Type B pancreatic cell (in vitro differentiated cells): ENCODE measurements at places on chromosomes 5 and 9.

- no peak for DNase-seq
Measured at GRCh38 chr5:143898916-143899591, 87.1 kb downstream of the HMHB1 start.

GRCh38 chr5:45532826-45533624, 163.2 kb downstream of the HCN1 start:
- no peak for DNase-seq

DNA sequence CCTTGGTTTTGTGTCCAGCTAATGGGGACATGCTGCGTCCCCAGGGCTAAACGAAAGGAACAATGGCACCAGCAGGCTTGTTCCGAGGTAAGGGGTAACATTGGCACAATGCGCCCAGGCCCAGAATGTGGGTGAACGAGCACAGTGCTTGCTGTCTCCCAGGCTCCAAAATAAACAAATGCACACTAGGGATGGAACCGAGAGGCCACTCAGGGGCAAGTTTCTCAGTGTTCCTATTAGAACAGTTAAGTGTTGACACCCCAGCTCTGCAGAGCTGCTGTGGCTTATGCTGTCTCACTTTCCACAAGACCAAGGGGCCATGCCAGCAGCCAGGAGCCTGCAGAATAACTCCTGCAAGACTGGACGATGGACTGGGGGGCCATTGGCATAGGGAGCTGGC, 492.4 kb downstream of the GADD45G start:
- DNase-seq = no peak

GRCh38 chr9:137956039-137956438, 78.5 kb downstream of the CACNA1B start:
- DNase-seq = no peak

DNA sequence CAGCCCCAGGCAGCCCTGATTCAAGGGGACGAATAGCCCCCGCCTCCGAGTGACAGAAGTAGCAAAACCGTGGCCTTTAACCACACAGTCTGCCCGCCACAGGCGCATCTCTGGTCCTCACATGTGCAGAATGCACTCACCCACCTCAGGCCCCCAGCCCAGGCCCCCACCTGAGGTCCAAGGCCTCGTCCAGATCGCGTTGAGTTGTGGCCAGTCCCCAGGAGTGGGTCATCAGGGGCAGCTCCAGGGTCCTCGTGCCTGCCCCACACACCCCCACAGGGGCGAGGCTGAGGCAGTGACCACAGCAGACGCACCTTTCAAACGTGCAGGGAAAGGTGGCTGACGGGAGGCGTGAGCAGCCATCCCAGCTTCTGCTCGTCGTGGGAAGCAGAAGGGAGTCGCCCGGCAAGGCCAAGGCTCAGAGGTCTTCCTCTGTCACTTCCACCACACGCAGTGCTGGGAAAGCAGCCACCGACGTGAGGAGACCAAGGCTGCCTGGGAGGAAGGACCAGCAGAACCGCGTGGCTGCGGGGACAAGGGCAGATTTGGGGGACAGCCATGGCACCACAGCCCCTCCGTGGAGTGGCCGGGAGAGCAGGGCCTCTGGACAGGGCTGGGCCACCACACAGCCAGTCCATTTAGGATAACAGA, 77.8 kb upstream of the OTULINL start:
- no peak for DNase-seq

GRCh38 chr5:14810282-14810681, 61.3 kb downstream of the ANKH start:
- DNase-seq = no peak

DNA sequence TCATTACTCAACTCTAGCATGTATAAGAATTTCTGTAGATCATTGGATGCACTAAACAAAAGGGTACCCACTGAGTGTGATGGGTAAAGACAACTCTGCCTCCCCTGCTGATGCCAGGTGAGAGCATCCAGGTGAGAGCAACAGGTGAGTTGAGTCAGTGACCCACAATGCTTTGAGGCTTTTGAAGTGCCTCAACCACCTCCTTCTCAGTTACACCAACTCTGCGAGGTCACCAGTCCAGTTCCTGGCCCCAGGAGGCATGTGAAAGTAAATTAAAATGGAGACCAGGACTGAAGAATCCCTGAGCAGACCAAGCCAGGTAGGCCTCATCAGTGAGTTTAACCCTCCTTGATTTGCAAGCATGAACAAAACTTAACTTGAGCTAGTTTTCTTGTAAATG, 505.8 kb downstream of the EBF1 start:
- DNase-seq = no peak

DNA sequence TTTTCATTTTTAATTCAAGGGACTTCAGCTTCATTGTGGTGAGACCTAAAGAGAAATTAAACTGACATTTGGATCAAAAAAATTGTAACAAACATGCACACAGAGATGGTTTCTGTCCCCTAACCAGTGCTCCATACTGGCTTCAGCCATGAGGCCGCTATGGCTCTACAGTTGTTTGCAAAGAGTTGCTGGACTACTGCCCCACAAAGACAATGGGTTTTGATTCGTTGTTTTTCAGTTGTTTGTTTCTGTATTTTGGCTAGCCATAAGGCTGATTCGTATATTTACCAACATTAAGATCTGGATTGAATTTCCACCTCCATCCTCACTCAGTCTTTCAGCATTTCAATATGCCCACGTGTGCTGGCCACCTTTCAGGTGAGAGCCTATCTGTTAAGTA, 163.7 kb upstream of the KIF2A start:
- no peak for DNase-seq

DNA sequence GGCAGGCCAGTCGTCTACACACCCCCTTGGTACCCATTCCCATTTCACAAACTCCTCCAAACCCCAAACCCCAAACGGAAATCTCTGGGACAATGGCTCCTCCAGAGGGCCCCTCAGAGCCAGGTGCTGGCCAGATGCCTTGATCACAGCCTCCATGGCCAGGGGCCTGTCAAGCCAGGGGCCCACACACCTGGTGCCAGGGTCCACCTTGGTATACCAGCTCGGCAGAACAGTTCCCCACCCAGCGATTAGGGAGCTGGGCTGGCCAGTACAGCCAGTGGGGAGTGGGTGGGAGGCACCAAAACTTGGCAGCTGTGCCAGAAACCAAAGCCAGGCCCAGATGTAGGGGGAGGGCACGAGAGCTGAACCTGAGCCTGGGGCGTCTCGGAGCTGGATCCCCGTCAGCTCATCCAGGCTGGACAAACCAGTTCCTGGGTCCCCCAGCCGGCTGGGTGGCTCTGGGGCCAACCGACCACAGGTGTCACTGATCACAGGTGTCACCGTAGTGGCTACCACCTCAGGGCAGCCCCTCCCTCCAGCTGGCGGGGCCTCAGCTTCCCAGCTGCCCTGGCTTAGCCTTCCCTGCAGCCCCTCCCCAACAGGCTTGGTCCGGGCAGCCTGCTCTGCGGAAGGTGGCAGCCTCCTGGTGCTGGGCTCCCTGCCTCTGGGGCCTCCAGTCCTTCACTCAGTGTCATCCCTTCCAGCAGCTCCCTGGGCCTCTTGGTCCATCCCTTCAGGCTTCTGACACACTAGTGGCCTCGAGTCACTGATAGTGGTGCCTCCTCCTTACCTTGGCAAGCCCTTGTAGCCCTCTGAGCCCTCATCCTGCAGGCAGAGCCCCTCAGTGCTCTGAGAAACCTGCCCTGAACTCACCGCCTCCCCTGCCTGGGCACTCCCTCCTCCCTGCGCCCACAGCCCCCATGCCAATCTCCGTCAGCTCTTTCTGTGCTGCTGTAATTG, 6.6 kb upstream of the RMND5B start:
- DNase-seq = peak; percentile 82

GRCh38 chr5:112379542-112380325, 39.3 kb downstream of the EPB41L4A start:
- no peak for DNase-seq

- no peak for DNase-seq
Measured at GRCh38 chr9:7536310-7536939, 263.2 kb downstream of the DMAC1 start.

GRCh38 chr5:1800472-1801221, 560 bp upstream of the NDUFS6 start:
- no peak for DNase-seq

DNA sequence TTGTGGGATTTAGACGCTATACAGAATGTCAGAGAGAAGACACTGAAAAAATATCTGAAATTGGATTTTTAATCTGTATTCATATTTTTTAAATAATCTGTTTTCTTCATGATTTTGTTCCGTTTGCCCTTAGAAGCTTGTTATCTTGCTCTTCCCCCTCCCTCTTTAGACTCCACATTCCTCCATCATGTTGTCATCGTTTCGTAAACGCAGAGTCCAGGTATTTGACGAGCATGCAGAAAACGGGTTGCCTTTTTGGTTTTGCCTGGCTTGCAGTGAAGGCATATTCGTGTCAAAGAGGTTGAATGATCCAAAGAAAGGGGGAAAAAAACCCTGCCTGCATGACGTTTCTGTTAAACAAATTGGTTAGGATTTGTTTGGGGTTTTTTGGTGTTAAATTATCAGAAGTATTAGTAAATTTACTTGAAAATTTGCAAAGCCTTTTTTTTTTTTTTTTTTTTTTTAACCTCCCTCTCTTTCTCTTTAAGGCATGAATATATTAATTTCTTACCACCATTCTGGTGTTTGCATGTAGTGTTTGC, 2.9 kb downstream of the SPTAN1 start:
- no peak for DNase-seq

DNA sequence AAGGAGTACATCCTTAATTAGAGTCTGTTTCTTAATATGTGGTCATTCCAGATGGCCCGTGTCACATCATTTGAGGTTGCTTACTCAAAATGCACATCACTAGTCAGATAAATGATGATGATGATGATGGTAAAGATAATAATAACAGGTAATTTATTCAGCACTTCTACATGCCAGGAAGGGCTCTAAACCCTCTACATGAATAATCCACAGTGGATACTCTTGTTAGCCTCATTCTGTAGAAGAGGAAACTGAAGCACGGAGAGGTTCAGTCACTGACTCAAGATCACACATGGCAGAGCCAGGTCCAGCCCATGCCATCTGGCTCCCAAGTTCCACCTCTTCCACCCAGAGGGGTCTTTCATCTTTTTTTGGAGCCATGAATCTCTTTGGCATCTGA, 11.7 kb downstream of the SH3PXD2B start:
- DNase-seq = no peak

DNA sequence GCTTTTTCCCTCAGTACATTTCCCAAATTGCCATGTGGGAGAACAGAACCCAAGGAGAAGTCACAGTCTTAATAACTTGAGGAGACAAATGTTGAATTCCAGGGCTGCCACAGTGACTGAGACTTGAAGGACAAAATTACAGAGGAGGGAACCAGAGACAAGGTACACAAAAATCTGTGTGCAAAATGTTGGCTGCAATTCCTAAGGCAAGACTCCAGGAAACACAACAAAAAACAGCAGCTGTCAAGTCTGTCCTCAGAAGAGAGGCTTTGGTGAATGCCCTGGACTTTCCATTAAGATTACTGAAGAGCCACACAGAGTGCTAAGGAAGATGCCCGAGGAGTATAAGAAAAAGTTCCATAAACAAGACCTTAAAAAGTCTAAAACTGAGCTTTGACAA, 21.1 kb downstream of the AP3B1 start:
- no peak for DNase-seq

GRCh38 chr9:95082401-95083084, 235.0 kb downstream of the FANCC start:
- DNase-seq = no peak

DNA sequence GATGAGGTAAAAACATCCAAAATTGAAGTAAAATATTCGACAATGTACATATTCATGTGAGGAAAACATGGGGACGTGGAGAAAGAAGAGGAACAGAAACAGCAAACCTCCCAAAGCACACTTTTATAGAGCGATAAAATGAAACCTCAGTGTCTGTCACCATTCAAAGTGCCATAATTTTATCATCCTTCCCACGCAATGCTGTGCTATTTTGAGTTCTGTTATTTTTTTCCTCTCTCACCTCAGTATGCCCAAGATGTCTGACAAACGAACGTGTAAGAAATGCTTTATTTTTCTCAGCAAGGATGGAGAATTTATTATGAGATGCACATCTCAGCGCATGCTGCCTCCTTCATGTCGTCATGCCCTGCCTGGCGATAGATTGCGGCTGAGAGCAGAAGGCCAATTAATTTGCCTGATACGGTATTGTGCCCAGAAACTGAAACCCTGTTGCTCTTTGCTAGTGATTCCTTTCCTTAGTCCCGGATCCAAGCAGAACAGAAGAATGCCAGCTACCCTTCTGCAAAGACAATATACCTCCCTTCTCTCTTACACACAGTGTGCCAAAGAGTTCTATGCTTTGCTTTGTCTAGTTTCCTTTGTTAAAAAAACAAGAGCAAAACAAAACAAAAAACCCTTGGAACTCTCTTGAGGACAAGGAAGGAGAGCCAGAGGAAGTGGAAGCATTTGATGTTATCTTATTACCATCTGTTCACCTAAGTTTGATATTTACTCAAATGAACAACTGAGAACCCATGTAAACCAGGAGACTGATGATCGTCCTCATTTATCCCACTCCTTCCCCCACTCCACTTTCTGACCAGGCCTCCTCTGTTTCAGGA, 192.4 kb downstream of the SEMA6A start:
- DNase-seq = no peak

GRCh38 chr9:136015656-136016571, 54.7 kb upstream of the UBAC1 start:
- DNase-seq = no peak

- DNase-seq = no peak
Measured at GRCh38 chr5:174531782-174532191, 192.6 kb upstream of the MSX2 start.

- no peak for DNase-seq
Measured at GRCh38 chr5:6468104-6468503, 19.4 kb downstream of the UBE2QL1 start.

DNA sequence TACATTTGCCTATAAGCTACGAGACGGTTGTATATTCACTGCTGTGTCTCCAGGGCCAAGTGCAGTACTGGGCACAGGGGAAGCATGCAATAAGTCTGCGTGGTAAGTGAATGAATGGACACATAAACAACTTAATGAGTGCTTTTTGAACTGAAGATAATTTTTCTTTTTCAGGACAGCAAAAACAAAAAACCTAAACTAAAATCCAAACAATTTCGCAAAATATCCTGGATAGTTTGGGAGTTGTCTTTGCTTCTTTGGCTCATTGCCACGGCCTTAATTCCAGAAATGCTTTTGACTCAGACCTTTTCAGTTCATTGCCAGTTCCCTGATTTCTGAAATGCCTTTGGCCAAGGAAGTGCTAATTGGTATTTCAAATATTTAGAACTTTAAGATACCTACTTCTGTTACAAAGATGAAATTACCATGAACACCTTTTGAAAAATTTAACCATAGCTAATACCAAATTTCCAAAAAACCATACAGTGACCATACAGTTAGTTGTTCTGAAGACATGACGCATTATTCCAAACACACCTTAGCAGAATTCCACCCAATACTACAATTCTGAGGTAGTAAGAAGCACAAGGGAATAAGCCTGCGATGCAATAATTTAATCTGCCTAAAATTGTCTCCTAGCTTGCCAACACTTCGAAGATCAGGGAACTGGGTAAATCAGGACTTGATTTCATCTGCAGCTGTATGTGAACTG, 42.8 kb downstream of the TEK start:
- DNase-seq = no peak

DNA sequence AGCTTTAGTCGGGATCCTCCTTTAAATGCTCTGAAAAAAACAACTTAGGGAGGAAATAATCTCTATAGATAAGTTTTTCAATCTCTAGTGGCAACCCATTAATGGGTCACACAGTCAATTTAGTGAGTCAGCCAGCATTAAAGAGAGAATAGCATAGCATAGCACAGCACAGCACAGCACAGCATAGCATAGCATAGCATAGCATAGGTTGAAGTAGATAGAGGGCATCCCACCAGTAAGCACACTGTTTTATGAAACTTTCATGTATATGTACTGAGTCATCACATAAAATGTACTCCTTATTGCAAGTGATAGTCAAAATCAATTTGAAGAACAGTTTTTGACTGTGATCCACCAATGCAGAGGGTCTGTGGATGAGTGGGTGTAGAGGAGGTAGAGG, 522.9 kb downstream of the CCDC171 start:
- DNase-seq = no peak
